ENCODE measurements at places on chromosomes 3 and 15. TPM values are rescaled to one million over a fixed set of nuclear protein-coding genes. Genes with fewer than 3 reads are reported as not detected.

PRRT3 gene
- total RNA-seq, result 0.72 TPM

LYZL4 gene
- 0.18 TPM for total RNA-seq

CATSPER2 gene
- total RNA-seq, result 1.6 TPM

ZFAND6 gene
- 169 TPM for total RNA-seq

SLC22A14 gene
- total RNA-seq, result 0.09 TPM

IL5RA gene
- not detected for total RNA-seq

ANP32A gene
- total RNA-seq, result 65.6 TPM

SAMD7 gene
- not detected for total RNA-seq

FBXL2 gene
- 13.7 TPM for total RNA-seq

TRIM42 gene
- not detected for total RNA-seq

SEMA4B gene
- total RNA-seq, result 65.6 TPM

LIPH gene
- total RNA-seq, result 2.5 TPM

ADAMTS7 gene
- total RNA-seq, result 10.7 TPM

ZNF860 gene
- total RNA-seq, result 0.90 TPM

CCR8 gene
- total RNA-seq, result not detected

TMEM89 gene
- not detected for total RNA-seq

MEX3B gene
- total RNA-seq, result 12.4 TPM

KY gene
- total RNA-seq, result not detected
